Activated T-helper 17 cell treated with anti-CD3 and anti-CD28 coated beads, Interleukin-2, amount 50 U/mL, for 72 hours (primary cell): ENCODE measurements at places on chromosomes 7 and 10. TPM values are rescaled to one million over a fixed set of nuclear protein-coding genes. Genes with fewer than 3 reads are reported as not detected.

- no peak for ATAC-seq
These were observed 563.2 kb downstream of the CCSER2 start for GRCh38 chr10:84891631-84892030.

The PRPS1L1 gene
- total RNA-seq: not detected

DNA sequence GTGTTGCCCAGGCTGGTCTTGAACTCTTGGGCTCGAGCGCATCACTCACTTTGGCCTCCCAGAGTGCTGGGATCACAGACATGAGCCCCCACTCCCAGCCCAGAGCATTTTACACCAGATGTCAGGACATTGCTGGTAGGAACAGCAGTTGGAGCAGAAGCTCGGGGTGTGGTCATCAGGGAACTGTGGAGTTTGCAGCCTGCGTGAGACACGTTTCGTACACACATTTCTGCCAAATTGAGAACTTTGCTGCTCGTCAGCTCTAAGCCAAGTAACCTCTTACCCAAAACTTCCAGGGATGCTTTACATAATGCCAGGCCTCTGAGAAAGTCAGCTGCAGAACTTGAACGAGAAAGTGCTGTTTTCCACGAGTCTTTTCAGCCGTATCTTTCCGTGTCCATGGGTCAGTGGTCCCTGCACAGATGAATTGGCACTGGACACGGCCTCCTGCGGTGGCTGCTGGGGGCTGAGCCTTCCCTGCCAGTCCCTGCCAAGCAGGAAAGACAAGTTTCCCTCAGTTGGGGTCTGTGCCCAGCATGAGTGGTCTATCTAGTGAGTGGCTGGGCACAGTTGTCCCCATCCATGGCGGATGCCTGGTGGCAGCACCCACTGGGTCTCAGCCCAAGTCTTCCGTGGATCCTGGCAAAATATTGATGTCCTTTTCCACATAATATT lies 54.4 kb downstream of the DNAJB6 start:
- ATAC-seq: no peak

The VIM gene
- total RNA-seq: 1,699 TPM

GRCh38 chr7:112427984-112428383 lies 22.3 kb upstream of the IFRD1 start:
- ATAC-seq: no peak

GRCh38 chr7:92955081-92955480 lies 118.7 kb upstream of the CDK6 start:
- peak; percentile 80 for ATAC-seq

The PDSS1 gene
- 10.9 TPM for total RNA-seq

GRCh38 chr10:19250546-19250945 lies 201.9 kb downstream of the MALRD1 start:
- ATAC-seq: no peak

The AKR1C8 gene
- total RNA-seq: 0.26 TPM

- ATAC-seq: no peak
These were observed 1.9 kb upstream of the NDUFB2 start for GRCh38 chr7:140694592-140694991.

The PAPOLB gene
- not detected for total RNA-seq

- no peak for ATAC-seq
These were observed 269.6 kb downstream of the SORCS3 start for GRCh38 chr10:104910712-104911111.

DNA sequence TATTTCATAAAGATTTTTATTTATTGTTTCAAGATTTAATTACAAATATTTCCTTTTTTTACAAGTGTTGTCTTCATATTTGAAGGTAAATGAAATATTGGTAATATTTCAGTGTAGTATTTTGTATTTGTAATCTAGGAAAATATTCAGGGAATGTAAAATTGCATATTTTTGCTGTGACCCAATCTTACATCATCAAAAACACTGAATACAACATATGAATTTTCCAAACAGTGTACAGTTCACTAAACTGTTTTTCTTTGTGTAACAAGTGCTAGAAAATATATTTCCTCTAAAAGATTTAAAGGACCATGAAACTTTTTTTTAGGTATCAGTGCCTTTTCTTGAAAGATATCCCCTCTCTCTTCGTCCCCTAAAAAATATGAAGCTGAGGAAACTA lies 251.9 kb upstream of the KCND2 start:
- ATAC-seq: no peak

GRCh38 chr10:122311716-122312115 lies 40.6 kb downstream of the BTBD16 start:
- ATAC-seq: no peak

DNA sequence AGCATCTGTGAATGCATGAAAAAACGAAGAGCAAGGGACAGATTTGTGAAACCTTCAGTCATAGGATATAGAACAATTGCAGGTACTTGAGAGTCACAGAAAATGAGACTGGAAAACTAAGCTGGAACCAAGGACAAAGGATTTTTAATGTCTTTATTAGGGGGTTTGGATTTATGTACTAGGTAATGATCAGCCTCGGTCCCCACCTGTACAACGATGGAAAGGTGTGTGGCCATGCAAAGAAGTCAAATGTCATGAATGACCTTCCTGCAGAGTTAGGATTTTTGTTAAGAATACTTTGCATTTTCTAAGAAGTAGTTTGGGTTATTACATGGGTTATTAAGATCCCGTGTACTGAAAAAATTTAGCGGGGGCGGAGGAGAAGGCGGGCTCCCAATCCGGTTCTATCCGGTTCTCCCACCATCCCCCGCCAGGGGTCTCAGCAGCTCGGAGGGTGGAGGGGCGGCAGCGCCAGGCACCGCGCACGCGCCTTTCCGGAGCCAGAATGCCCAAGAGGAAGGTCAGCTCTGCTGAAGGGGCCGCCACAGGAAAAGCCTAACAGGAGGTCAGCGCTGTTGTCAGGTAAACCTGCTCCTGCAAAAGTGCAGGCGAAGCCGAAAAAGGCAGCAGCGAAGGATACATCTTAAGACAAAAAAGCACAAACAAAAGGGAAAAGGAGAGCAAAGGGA lies 327.5 kb upstream of the PLXDC2 start:
- ATAC-seq: no peak

- no peak for ATAC-seq
These were observed 47.5 kb upstream of the ADGRA1 start for GRCh38 chr10:133040198-133040597.

DNA sequence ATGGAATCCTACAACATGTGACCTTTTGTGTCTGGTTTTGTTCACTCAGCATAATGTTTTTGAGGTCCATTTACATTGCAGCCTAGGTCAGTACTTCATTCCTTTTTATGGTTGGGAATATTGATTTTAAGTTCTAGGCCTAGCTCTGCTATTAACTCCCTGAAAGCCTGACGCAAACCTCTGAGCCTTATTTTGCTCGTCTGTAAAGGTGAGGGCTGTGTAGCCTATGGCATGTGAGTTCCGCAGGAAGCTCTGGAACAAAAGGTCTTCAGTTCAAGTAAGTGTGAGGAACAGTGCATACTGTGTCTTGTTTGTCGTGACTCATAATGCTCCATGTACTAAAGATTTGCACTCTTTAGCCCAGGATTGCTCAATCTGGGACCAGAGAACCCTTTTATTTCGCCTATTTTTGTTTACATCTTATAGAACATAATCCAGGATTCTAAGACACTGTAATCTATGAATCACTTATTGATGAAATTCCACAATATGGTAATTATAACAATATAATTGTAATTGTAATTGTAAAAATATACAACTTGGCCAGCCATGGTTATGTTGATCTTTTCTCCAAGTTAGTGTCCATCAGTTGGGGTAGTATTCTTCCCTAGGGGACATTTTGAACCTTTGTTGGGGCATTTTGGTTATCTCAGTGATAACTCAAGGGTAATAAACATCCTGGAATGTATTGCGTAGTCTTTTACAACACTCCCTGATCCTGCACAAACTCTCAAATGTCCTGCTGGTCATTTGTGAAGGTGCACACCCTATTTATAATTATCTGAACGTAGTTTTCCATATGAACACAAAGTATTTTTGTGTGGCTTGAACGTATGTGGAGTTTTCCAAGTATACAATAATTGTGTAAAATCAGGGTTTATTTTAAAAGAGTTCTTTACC lies 184.7 kb downstream of the VTI1A start:
- no peak for ATAC-seq

DNA sequence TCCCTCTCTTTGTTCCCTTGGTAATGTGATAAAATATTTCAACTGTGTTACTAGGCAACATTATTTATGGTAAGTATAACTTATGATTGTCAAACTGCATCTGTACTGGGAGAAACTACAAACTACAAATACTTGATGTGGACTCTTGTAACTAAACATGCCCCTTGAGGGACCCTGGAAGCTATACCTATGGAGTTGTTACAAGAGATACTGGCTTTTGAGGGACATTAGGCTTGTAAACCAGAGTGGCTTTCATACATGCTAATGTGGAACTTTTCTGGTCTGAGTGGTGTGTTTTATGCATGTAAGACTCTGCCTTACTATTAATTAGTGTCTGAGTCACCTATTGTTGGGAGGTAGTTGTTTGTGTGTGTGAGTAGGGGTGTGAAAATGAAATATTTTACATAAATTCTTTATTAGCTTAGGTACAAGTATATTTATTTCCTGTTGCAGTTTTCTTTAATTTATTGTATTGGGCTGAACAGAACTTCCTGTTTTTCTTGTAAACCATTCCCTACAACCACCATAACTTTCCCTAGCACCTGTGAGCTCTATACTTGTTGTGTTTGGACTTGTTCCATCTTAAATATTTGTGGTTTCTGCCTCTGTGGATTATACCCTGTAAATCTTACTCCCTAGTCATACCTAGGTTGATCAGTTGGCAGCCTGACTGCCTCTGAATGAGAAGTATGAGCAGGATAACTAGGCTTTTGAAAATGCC lies 49.8 kb downstream of the STK31 start:
- no peak for ATAC-seq

The FBXO24 gene
- 1.5 TPM for total RNA-seq

- no peak for ATAC-seq
These were observed 3.5 kb upstream of the FAM171A1 start for GRCh38 chr10:15374566-15374965.

The PAPSS2 gene
- 4.3 TPM for total RNA-seq

DNA sequence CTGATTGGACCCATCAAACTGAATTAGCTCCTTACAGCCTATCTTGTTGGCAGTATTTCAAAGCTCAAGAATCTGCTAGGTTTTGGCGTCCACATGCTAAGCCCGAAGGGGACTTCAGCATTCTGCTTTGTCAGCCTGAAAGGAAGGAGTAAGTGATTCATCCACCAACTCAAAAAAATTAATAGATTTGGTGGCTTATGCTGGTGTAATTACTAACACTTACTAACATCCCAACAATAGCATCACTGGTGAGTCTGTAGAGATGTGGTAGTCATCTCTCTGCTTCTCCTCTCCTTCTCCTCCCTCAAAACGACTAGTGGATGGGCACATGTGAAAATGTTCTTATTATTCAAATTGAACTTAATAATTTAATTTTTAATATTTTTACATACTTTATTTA lies 53.8 kb upstream of the EGR2 start:
- peak; percentile 83 for ATAC-seq

DNA sequence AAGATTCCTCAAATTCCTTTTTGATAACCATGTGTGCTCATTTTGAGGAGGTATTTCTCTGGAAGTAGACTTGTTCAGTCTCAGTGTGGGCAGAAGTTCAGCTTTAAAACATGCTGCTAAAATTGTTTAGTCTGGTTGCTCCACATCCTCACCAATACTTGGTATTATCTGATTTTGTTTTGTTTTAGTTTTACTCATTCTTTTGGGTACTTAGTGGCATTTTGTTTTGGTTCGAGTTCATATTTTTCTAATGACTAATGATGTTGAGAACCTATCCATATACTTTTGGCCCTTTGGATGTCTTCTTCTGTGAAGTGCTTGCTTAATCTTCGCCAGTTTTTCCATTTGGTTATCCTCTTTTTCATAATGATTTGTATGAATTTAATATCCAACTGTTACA lies 694.2 kb upstream of the FZD8 start:
- no peak for ATAC-seq

- peak; percentile 92 for ATAC-seq
These were observed 10.2 kb upstream of the MRPS24 start for GRCh38 chr7:43879477-43879876.

The ADAM8 gene
- total RNA-seq: 83.7 TPM
